ENCODE measurements at places on chromosomes 2 and 18. TPM values are rescaled to one million over a fixed set of nuclear protein-coding genes. Genes with fewer than 3 reads are reported as not detected.
A peak's percentile ranks its signal among the peaks of the same experiment; 100 is the strongest.

The FTCDNL1 gene
- 1.3 TPM for total RNA-seq

The ZC3H8 gene
- 24.9 TPM for total RNA-seq

The ANO7 gene
- 0.98 TPM for total RNA-seq

The RESP18 gene
- not detected for total RNA-seq

DNA sequence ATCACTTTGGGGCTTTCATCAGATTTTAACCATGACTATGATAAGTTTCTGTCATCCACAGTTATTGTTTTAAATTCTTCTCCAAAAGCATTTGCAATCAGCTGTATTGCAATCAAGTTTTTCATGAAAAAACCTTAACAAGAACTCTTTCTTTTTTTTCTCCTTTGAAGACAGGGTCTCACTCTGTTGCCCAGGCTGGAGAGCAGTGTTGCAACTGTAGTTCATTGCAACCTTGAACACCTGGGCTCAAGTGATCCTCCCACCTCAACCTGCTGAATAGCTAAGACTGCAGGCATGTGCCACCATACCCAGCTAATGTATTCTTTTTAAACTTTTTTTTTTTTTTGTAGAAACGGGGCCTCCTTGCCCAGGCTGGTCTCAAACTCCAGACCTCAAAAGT is 45.5 kb upstream of the C2orf66 start:
- no peak for DNase-seq

DNA sequence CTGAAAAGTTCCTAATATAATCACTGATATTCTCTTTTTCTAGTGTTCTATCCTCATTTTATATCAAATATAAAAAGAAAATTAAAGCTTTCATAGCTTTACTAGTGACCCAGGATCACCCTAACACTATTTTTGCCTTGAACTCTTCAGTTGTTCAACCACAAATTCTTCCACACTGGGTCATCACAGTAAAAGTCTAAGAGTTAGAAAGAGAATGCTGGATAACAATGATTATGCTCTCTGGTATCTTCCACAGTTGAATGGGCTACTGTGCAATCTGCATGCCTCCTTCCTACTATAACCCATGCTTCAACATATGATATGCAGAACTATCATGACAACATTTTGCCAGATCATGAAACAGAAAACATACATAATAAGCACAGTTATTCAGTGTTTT is 32.3 kb downstream of the CHN1 start:
- DNase-seq, result no peak

GRCh38 chr2:185785851-185786473 is 47.4 kb downstream of the FSIP2 start:
- no peak for DNase-seq

DNA sequence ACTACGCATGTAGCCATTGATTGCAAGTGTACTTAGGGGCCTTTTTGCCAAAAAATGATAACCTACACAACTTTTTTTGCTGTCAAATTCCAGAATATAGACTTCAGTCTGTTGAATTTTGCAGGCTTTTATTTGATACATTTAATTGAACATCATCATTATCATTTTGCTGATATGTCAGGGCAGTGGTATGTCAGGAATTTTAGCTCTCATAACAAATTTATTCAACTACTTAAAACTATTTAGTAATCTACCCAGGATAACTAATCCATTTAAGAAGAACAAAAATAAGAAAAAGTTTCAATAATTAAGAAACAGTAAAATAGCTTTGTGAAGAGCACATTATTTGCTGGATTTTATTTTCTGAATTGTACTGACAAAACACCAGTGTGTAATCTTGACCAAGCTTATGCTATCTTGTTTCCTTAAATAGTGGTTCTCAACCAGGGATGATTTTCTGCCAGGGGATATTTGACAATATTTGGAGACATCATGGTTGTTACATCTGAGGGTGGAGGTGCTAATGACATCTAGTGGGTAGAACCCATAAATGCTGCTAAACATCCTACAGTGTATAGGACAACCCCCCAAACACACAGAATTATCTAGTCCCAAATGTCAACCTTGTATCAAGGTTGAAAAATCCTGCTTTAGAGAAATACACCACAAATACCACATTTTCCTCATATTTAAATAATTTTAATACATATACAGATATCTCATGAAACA is 12.1 kb upstream of the TTN start:
- no peak for DNase-seq

DNA sequence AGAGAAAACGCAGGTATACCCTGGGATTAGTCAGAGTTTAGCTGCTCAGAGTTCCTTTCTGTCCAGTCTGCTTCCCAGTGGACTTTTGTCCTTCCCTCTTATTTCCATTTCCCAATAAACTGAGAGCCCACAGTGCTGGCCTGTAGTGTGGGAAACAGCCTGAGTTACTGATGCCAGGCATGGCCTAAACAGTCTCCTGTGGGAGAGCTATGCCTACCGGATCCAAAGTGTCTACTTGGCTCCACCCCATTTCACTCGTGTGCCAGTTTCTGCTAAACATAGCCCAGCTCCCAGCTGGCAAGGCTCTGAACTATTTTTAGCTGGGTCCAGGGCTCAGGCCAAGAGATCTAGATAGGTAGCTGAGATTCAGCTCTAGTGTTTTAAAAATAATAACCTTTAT is 15.6 kb upstream of the PPP1CB start:
- DNase-seq, result no peak

- peak; percentile 22 for DNase-seq
Measured at GRCh38 chr2:85924522-85924921, 35.7 kb upstream of the ST3GAL5 start.

GRCh38 chr18:46716336-46716735 is 40.5 kb downstream of the ST8SIA5 start:
- DNase-seq, result no peak

DNA sequence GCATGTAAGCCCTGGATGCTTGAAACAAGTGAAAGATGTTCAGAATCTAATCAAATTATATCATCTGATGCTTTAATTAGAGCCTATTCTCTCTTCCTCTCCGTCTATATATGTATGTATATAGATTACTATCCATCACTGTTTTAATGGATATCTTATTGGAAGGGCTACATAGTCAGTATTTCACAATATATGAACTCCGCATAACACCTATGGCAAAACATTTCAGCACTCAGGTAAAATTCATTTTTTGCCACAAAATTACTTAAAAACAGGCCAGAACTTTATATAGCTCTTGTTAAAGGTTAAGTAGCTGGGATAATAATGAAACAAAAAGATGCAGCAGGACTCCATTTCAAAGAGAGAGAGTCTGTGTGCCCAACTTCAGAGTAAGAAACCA is 1.2 kb downstream of the PJVK start:
- DNase-seq, result peak; percentile 16

DNA sequence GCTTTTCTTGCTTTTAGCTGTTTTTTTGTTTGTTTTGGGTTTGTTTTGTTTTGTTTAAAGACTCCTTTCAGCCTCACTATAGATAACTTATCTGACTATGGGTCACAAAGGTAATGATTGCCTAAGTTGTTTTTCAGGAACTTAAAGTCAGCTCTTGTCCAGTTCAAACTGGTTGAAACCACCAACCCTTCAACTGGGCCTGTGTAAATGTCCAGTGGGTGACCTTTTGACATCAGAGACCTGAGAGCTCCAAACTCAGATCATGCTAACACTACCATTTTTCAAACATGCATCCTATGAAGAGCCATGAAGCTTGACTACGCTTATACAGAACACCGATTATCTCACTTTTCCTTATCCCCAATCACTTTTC is 144.6 kb upstream of the RMP24 start:
- no peak for DNase-seq

DNA sequence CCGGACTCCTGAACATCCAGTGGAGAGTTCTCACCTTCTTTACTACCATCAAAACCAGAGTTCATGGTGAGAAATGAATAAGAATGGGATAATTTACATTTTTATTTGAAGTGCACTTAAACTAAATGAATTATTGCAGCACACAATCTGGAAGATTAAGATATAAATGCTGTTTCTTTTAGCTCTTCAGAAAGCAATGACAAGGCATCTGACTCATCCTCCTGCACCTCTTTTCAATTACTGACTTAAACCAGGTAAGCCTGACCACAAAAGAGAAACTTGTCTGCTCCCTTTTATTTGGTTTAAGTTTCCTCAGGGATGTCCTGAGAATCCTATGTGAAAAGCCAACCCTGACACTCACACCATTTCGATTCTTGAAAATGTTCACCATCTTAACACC is 720 bp upstream of the DSC2 start:
- no peak for DNase-seq

DNA sequence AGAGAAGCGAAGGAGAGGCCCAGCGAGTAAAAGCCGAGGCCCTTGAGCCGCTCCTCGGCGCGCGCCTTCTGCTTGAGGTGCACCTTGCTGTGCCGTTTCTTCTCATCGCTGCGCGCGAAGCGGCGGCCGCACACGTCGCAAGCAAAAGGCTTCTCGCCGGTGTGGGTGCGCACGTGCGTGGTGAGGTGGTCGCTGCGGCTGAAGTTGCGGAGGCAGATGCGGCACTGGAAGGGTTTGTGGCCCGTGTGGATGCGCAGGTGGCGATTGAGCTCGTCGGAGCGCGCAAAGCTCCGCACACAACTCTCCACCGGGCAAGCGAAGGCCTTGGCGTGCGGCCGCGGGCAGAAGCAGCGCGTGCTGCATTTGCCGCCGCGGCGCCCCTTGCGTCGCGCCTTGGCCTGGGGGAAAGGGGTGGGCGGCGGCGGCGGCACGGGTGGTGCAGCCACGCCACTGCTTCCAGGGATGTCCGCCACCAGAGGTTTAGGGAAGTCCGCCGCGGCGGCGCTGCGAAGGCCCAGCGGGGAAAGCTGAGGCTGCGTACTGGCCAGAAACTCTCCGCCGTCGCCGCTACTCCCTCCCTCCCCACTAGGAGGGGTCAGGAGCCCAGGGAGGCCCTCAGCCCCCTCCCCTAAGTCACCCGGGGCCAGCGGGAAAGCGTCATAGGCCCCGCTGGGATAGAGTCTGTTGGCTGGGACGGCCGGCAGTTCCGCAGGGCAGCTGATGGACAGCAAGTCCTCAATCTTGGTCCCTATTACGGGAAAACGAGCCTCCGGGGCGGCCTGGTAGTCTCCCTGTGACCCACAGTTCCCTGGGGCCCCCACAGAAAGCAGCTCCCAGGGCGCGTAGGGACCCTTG is 1.7 kb downstream of the EGR4 start:
- no peak for DNase-seq

DNA sequence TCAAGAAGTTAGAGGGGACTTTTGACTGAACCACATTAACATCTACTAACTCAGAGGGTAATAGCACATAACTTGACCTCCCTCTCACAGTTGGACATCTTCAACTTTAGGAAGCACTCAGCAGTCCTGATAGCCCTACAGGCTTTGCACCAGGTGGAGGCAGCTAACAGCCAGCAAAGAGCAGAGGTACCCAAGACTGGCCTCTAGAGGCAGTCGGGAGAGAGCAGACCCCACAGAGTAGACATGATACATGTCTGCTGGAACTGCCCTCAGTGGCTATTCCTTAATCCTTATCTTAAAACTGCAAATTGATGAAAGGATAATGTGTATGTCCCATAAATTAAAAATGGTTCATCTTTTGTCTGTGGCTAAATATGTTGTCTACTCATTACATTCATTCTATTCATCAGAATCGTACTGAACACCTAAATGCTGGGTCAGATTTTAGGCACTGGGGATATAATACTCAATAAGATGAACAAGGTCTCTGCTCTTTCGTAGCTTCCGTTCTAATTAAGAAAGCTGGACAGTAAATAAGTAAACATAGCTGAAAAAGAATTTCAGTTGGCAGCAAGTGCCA is 49.8 kb downstream of the CAB39 start:
- DNase-seq, result no peak

DNA sequence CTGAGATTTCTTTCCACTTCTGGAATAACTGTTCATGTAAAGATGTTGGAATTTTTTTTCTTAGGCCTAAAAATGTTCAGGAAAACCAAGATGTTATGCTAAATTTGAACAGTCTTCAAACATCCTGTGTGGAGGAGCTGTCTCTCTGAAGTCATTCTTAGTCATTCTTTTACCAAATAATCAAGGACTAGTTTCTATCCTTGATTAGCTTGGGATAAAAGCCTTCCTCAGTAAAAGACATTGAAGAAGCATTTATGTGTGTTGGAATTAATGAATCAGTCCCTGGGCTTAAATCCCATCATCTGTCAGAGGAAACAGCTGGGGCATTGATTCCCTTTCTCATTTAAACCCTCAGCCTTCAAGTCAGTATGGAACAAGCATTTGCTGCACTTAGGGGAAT is 300.1 kb upstream of the NXPH2 start:
- DNase-seq, result no peak

- DNase-seq, result no peak
Measured at GRCh38 chr2:68031542-68032160, 31.2 kb downstream of the C1D start.

DNA sequence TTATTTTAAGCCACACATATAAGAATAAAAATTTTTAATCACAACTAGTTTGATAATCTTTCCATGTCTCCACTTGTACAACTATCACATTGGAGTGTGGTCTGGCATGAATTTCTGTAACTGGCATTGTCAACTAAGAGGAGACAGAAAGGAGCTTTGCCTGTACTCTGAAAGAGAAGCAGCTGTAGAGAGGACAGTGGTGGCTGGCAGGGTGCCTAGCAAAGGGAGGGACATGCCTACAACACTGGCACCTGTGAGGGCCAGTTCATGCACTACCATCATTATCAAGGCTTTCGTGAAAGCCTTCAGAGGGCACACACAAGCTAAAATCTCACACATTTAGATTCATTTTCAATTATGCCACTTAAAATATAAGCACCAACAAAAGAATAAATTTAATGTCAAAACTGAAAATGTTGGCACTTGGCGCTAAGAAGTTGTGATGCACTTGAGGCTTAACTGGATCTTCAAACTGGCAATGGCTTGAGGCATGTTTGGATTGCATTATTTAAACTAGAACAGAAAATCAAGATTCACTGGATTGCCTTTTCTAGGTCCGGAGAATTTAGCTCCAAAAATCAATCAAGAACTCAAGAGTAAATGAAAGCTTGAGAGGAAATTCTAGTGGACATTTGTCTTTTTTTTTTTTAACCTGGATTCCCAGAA is 238.6 kb downstream of the ZNF385B start:
- DNase-seq, result no peak

- no peak for DNase-seq
Measured at GRCh38 chr18:23521271-23521670, 18.0 kb downstream of the RMC1 start.

- DNase-seq, result no peak
Measured at GRCh38 chr2:42331569-42332284, 29.3 kb downstream of the COX7A2L start.

DNA sequence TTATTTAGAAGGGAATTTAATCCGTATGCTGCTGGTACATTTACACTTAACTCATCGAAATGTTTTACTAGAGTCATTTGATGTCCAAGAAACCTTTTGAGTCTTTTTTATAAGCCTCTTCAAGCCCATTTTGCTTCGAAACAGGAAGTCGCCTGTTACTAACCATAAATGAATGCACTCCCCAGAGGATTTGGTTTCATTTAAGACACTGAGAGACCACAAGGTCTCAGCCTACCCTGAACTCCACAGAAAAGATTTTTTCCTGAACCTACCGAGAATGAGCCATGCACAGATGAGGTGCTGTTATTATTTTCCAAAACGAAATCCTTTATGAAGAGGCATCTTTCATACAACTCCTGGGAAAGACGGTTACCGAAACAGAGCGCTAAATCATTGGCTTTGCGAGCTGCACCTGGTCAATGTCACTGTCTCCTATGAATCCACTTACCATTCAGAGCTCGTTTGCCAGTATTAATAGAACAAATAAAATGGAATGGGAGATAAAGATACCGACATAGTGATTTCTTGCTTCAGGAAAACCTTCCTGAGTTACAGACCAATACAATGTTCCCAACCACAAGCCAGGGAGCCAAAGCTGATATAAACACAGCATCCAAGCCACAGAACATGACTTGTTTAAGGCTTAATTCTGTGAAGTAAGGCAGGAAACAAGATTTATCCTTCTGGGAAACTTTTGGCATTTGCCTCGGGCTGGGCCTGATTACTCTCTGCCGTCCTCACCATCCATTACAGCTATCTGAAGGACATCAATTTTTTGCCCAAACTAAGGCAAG is 382.1 kb downstream of the OSR1 start:
- DNase-seq, result no peak

All from lung (tissue), 17 donors.